ENCODE measurements at places on chromosomes 4 and X.
A peak's percentile ranks its signal among the peaks of the same experiment; 100 is the strongest.

- DNase-seq, result no peak
These were observed 46.4 kb downstream of the GAB1 start for GRCh38 chr4:143383005-143383574.

- peak; percentile 22 for DNase-seq
These were observed 92.7 kb upstream of the RPL34 start for GRCh38 chr4:108527723-108528122.

DNA sequence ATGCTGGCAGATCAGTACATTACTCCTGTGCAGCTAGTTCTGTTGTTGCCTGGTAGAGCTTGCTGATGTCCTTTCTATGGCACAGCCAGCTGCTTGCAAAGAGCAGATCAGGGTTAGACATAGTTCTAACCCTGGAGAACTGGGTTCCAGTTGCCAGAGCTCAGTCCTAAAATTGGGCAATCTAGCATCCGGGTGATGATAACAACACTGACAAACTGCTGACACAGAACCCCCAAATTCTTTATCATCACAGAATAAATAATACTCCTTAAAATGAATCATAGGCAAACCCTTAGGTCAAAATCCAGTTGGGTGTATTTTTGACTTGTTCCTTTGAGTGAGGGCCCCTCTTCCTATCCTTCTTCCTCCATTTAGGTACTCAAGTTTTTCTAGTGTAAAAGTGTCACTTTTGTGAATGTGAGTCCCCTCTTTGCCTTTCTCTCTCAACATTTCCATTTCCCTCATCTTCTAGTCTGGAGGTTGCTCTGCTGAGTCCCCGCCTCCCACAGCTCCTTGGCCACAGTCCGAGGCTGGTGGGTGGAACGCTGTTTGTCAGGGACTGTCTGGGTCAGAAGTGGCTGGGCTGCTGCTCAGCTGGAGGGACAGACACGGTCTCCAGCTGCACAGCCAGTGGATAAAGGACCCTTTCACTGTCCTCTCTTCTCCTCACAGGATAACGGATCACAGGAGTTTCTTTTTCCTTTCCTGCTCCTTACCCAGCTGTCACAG lies 93.6 kb upstream of the RASGEF1B start:
- no peak for DNase-seq

- no peak for DNase-seq
These were observed 153.5 kb downstream of the SH3BGRL start for GRCh38 chrX:81355436-81355835.
